ENCODE measurements at places on chromosomes 4 and X. TPM values are rescaled to one million over a fixed set of nuclear protein-coding genes. Genes with fewer than 3 reads are reported as not detected.

The USP17L25 gene
- not detected for total RNA-seq

The EDA2R gene
- total RNA-seq = 5.8 TPM

The HOPX gene
- total RNA-seq = 14.7 TPM

The PNCK gene
- 0.30 TPM for total RNA-seq

The LGI2 gene
- total RNA-seq = not detected

The FGFR3 gene
- 0.52 TPM for total RNA-seq

The NEUROG2 gene
- total RNA-seq = 0.14 TPM

The GPRASP1 gene
- total RNA-seq = 3.5 TPM

The LRAT gene
- not detected for total RNA-seq

The XG gene
- not detected for total RNA-seq

The AADAT gene
- not detected for total RNA-seq

The MTMR1 gene
- total RNA-seq = 63.6 TPM

The NDUFC1 gene
- 44.2 TPM for total RNA-seq

The PCDH18 gene
- total RNA-seq = 0.05 TPM

The SSX2 gene
- total RNA-seq = not detected

The TMSB4X gene
- total RNA-seq = 5,535 TPM

The RPS6KA6 gene
- total RNA-seq = not detected

The TLL1 gene
- total RNA-seq = not detected

The CENPVL1 gene
- total RNA-seq = not detected

The EGFL6 gene
- total RNA-seq = not detected

The DNAJB14 gene
- total RNA-seq = 35.7 TPM

Measured in activated naive CD4-positive, alpha-beta T cell treated with anti-CD3 and anti-CD28 coated beads for 36 hours (primary cell).